Fibroblast of pulmonary artery (primary cell): ENCODE measurements at places on chromosomes 6 and 20.
A peak's percentile ranks its signal among the peaks of the same experiment; 100 is the strongest.

- peak; percentile 67 for DNase-seq
These were observed 348.6 kb downstream of the CD109 start for GRCh38 chr6:74044417-74045096.

GRCh38 chr6:137856138-137856898 lies 10.7 kb upstream of the TNFAIP3 start:
- DNase-seq, result no peak

- DNase-seq, result no peak
These were observed 76.5 kb upstream of the TMEM170B start for GRCh38 chr6:11460837-11461661.

DNA sequence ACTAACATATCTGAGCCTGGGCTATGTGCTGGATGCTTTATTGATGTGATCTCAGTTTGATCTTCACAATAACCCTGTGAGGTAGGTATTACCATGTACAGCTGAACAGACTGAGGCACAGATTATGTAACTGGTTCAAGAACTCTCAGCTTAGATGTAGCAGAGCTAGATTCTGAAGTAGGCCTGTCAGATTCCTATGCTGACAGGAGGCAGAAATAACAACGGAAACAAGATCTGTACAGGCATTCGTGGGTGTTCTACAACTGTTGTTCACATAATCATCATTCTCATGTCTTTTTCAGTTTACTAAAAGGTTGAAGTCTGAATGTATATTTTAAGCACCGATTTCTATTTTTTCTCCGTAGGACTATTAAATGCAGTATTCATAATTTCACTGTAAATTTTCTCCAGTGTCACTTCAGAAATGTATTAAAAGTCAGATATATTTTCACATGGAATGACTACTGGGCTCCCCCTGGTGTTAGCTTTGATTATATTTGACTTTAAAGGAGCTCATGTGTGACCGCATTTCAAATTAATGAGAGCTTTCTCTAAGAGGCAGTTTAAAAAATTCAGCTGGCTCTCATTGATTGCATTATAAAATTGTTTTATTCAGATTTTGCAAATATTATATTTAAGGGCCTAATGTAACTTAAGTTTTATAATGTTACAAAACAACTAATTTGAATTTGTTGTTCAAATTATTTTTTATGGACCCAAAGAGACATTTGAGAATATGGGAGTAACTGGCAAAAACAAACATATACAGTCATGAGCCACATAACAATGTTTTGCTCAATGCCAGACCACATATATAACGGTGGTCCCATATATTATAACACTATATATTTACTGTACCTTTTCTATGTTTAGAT lies 36.4 kb upstream of the SLC17A4 start:
- peak; percentile 61 for DNase-seq

DNA sequence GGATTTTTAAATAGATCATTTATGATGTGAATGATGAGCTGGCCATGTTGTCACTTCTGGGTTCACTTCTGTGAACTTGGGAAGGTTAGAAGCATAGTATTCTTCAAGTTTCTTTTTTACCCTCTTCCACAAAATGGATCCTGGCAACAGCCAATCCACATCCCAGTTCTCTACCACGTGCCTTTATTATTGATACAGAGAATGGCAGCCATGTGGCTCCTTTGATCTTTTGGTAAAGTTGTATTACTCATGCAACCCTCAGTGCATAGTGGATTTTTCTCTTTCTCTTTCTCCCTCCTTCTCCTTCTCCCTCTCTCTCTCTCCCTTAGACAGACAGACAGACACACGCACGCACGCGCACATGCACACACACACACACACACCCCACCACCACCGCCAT lies 50.0 kb downstream of the SYNDIG1 start:
- DNase-seq, result no peak

GRCh38 chr6:126661646-126662045 lies 321.7 kb downstream of the CENPW start:
- peak; percentile 83 for DNase-seq
